Hindlimb muscle (tissue), 1 donor: ENCODE measurements at places on chromosomes 6 and 20.

DNA sequence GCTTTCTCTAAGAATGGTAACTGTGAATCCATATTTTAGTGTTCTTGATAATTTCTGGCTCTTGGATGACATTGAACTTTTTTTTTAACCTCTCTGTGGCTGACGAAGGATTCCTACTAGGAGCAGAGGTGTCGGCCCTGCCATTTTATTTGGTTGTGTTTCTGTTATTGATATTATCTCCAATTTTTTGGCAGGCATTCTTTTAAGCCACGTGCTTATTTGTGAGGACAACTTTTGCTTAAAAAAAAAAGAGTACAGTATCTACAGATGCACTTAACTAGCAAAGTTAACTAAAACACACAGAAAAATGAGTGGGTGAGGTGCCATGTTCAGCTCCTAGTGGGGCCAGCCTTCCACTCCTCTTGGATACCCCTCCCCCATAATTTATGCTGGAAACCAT, 1.1 kb downstream of the FANCE start:
- DNase-seq: no peak

GRCh38 chr20:46959081-46959692, 64.5 kb downstream of the EYA2 start:
- no peak for DNase-seq

DNA sequence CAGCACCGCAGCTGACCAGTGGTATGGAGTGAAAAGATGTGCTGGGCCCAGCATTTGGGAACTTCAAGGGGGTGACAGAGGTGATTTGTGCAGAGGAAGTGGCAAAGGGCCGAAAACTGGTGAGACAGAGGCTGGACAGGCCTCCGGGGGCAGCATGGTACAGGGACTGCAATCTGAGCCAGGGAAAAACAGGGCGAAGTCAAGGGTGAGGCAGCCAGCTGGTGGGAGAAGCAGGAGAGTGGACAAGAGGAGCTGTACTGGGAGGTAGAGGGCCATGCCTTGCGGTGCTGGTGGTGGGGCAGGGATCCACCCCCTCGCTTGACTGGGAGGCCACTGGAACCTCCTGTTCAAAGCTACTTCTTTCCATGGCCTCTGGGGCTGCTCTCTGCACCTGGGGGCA, 7.3 kb upstream of the GFRA4 start:
- DNase-seq: no peak

- DNase-seq: no peak
Observed at GRCh38 chr6:14589175-14589574, 471.6 kb downstream of the CD83 start.

GRCh38 chr6:122323361-122323760, 76.1 kb upstream of the HSF2 start:
- DNase-seq: no peak
